ENCODE measurements at places on chromosomes 5 and 9.
A peak's percentile ranks its signal among the peaks of the same experiment; 100 is the strongest.

DNA sequence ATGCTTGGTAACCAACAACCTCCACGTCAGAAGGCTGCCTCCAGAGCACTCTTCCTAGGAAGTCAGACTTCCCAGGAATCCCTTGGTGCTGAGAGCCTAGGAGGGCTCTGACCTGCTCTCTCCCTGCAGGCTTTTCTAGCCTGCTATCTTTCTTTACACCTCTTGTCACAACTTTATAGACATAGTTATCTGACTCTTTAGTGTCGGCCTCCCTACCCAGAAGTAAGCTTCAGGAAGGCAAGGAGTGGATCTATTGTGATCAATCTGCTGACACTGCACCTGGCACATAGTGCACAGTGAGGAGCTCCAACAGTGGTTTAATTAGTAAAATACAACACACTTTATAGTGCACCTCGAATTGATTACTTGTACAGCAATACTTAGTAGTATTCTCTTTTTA is 2.3 kb downstream of the AFAP1L1 start:
- no peak for DNase-seq

DNA sequence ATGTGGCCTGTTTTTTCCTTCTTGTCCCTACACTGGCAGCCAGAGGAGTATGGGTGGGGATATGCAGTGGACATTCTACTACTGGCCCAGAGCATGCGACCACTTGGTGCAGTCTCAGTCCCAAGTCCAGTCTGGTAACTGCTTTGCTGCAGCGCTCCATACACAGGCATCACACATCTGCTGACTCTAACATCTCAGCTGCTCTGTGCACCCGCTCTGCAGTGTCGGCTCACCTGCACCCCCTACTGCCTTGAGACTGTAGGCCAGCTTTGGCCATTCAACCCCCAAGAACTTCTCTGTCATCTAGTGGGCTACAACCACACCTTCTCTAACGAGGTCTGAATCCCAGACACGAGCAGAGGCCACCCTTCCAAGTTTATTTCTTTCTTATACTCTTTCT is 46.4 kb upstream of the SLCO6A1 start:
- DNase-seq = no peak

- peak; percentile 45 for DNase-seq
Measured at GRCh38 chr5:43193181-43193893, 1.3 kb downstream of the NIM1K start.

DNA sequence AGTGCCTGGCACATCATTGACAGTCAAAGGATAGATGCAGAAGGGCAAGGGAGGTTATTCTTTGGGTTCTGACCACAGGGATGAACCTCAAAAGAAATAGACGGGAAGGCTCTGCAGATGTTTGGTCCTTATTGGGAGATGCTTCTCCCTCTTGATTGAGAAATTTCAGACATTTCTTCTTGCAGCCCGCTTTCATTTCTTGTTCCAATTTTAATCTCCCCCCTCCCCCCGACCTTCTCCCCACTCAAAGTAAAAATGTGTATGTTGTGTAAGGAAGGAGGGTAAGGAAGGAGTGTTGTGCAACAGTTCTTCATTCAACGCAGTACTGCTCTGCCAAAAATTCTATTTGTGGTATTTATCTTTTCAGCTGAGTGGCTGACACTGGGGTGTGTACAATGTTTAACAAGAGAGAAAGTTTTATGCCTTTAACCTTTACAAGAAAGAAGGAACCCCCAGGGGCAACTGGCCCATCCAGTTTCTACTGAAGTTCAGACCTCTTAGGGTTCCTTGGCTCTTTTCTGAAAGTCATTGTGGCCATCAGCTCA is 46.3 kb upstream of the TNFSF15 start:
- DNase-seq = no peak

DNA sequence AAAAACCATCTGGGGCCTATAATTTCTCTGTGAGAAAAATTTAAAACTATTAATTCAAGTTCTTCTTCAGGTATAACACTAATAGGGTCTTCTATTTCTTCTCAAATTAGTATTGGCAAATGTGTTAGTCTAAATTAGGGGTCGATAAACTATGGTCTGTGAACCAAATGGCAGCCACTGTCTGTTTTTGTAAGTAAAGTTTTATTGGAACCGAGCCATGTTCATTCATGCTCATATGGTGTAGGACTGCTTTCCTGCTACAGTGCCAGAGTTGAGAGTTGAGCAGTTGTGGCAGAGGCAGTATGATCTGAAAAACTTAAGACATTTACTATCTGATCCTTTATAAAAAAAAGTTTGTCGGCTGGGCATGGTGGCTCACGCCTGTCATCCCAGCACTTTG is 29.1 kb downstream of the SEC61B start:
- DNase-seq = no peak
